ENCODE measurements at places on chromosomes 12 and 14. TPM values are rescaled to one million over a fixed set of nuclear protein-coding genes. Genes with fewer than 3 reads are reported as not detected.

RNASE4 gene
- total RNA-seq: 135 TPM

SERPINA3 gene
- total RNA-seq: 101 TPM

PARPBP gene
- total RNA-seq: 1.2 TPM

HRK gene
- 0.03 TPM for total RNA-seq

KSR2 gene
- 2.4 TPM for total RNA-seq

BATF gene
- total RNA-seq: 5.7 TPM

BTG1 gene
- 235 TPM for total RNA-seq

RDH12 gene
- total RNA-seq: 166 TPM

REC8 gene
- 208 TPM for total RNA-seq

AGAP2 gene
- 2.6 TPM for total RNA-seq

FAM181A gene
- total RNA-seq: not detected

JKAMP gene
- total RNA-seq: 35.8 TPM

CIROP gene
- total RNA-seq: not detected

JPH4 gene
- 1.2 TPM for total RNA-seq

PLCZ1 gene
- not detected for total RNA-seq

CMKLR1 gene
- 8.4 TPM for total RNA-seq

NRIP2 gene
- 3.2 TPM for total RNA-seq

CCDC92 gene
- total RNA-seq: 45.6 TPM

MLXIP gene
- 89.7 TPM for total RNA-seq

MUCL1 gene
- total RNA-seq: not detected

Data from mucosa of gallbladder (tissue), 1 donor.